ENCODE measurements at places on chromosomes 4 and X. TPM values are rescaled to one million over a fixed set of nuclear protein-coding genes. Genes with fewer than 3 reads are reported as not detected.

The CD38 gene
- total RNA-seq = 121 TPM

The SSX4B gene
- not detected for total RNA-seq

The XKRX gene
- 0.15 TPM for total RNA-seq

The LRIT3 gene
- total RNA-seq = 0.19 TPM

The DUSP21 gene
- not detected for total RNA-seq

The ITIH6 gene
- not detected for total RNA-seq

The KIF4A gene
- total RNA-seq = 28.8 TPM

The DNAAF6 gene
- total RNA-seq = not detected

The TXK gene
- 65.6 TPM for total RNA-seq

The COX7B2 gene
- not detected for total RNA-seq

Measured in activated naive CD4-positive, alpha-beta T cell treated with anti-CD3 and anti-CD28 coated beads, Interleukin-2, amount 10 ng/mL, durations not matched to agents 5 hours and 36 hours (primary cell).